ENCODE measurements at places on chromosomes 3 and 15.

DNA sequence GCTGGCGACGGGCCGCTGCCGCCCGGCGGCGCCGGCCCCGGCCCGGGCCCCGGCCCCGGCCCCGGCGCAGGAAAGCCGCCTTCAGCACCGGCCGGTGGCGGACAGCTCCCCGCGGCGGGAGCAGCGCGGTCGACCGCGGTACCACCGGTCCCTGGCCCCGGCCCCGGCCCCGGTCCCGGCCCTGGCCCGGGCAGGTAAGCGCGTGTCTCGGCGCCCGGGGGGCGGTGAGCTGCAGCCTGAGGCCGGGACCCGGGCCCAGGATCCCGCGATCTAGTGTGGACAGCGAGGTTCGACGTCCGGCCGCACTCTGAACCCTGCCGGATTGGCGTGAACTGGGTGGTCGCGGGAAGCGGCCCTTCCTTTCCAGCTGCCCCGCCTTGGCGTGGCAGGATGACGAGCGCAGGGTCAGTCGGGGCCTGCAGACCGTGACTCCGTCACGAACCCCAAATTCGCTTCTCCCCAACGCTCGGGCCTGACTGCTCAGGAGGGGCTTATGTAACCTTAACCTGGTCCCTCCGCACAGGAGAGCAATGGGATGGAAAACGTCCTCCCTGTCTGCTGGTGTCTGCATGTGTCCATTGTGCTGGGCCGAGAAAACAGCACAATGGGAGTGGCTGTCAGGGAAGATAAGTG lies 472 bp downstream of the BSN start:
- DNase-seq, result no peak

DNA sequence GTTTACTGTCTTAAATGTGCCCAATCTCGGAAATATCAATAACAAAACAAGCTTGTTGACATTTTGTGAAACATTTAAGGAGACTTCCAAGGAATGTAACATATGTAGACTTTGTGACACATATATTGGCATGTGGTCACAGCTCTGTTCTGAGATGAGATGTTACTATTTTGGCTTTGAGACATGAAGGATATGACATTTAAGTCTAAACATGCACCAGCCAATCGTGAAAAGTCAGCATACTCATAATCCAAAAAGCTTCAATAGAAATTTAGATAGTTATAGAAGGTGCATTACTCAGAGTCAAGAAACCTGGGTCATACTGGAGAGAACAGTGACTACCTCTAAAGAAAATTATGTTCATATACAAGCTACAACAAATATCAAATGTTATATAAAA lies 13.4 kb downstream of the COMMD2 start:
- DNase-seq, result no peak

- DNase-seq, result no peak
Measured at GRCh38 chr3:55243678-55244077, 243.4 kb downstream of the WNT5A start.

GRCh38 chr3:107727102-107727501 lies 204.3 kb downstream of the BBX start:
- no peak for DNase-seq

- DNase-seq, result peak; percentile 16
Measured at GRCh38 chr15:58770519-58770856, 614 bp upstream of the MINDY2 start.

- no peak for DNase-seq
Measured at GRCh38 chr3:133730993-133731392, 15.2 kb upstream of the TF start.

DNA sequence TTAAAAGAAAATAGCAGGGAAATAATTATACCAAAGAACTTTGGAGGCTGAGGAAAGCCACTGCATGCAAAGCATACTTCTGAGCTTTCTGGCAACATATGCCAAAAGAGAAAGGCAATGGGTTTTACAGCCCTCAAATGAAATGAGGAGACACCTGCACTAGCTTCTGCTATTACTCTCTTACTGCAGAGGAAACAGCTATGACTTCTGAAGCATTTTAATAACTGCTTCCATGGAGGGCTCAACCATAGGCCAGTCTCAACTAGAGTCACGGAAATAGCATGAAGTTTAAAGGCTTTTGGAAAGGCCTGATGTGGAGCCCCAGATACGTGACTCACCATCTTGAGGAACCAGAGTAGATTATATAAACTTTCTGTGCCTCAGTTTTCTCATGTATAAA lies 114.8 kb downstream of the OXNAD1 start:
- no peak for DNase-seq

DNA sequence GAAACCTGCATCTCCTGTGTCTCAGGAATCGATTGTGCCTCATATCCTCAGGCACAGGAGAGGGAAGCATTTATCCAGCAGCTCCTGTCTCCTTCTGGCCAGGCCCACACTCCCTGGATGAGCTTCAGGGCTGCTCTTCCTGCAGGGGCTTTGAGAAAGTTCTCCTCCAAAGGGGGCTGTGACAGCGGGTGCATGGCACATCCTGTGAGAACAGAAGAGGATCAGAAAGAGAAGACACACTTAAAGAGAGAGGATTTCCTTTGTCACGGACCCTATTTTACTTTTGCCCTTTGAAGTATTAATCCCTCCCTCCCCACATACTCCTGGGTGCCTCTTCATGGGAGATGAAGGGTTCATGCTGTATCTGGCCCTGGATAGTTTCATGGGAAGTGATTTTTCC lies 46.0 kb downstream of the MFSD1 start:
- DNase-seq, result no peak

All from head of caudate nucleus (tissue), 42 donors.